Glutamatergic neuron (in vitro differentiated cells): ENCODE measurements at places on chromosomes 13 and 19. TPM values are rescaled to one million over a fixed set of nuclear protein-coding genes. Genes with fewer than 3 reads are reported as not detected.

COL5A3 gene
- 0.10 TPM for total RNA-seq

SIGLEC12 gene
- total RNA-seq = not detected

ZNF586 gene
- total RNA-seq = 22.7 TPM

GPR42 gene
- not detected for total RNA-seq

CLEC17A gene
- total RNA-seq = not detected

ZNF430 gene
- 19.9 TPM for total RNA-seq

NFIX gene
- total RNA-seq = 2.4 TPM

SERTM1 gene
- 0.88 TPM for total RNA-seq

TSC22D1 gene
- total RNA-seq = 111 TPM

ZNF540 gene
- total RNA-seq = 2.7 TPM

GRCh38 chr19:7013678-7014077 lies 7.6 kb downstream of the MBD3L2B start:
- H3K4me3 ChIP-seq = no peak overlapping the region
- no peaks in the 10 kb centered on the region for H3K27me3 ChIP-seq
- DNase-seq = no peak
- no peak overlapping the region for H3K27ac ChIP-seq

GRCh38 chr19:1935484-1936208 lies 5.3 kb upstream of the CSNK1G2 start:
- no peak overlapping the region for H3K4me3 ChIP-seq
- peak overlapping the region; percentile 36 for H3K27ac ChIP-seq
- DNase-seq = no peak

DNA sequence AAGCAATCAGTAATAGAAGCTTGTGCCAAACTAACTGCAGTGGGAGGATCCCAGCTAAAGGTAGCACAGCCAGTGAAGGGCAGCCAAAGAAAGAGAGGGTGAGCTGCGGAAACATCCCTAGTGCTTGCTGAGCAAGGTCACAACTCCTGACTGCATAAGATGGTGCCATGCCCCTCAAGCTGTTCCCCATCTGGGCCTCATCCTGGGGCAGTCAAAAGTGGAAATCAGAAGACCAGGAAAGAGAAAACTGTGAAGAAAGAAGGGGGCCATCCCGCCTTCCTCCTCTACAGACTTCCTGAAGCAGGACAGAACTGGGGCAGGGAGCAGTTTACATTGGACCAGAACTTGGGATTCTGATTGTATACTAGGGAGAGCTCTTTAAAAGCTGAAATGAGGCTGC lies 159.2 kb downstream of the TNFSF13B start:
- no peak for DNase-seq
- peaks cover 3% of the 10 kb centered on the region for H3K27me3 ChIP-seq
- H3K27ac ChIP-seq = no peak overlapping the region
- peaks cover 4% of the 10 kb centered on the region for H3K4me1 ChIP-seq
- no peak overlapping the region for H3K4me3 ChIP-seq

GRCh38 chr13:99376132-99376531 lies 68.9 kb upstream of the GPR183 start:
- peaks cover 2% of the 10 kb centered on the region for H3K4me1 ChIP-seq
- DNase-seq = no peak
- H3K4me3 ChIP-seq = no peak overlapping the region

DNA sequence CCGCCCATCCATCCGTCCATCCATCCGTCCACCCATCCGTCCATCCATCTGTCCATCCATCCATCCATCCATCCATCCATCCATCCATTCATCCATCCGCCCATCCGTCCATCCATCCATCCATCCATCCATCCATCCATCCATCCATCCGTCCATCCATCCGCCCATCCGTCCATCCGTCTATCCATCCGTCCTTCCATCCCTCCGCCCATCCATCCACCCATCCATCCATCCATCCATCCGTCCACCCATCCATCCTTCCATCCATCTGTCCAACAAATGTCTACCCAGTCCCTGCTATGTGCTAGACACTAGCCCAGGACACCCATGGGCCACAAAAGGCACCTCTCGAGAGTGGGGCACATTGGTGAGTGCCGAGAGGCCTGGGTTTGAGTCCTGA lies 15.7 kb downstream of the LRRC4B start:
- peaks cover 5% of the 10 kb centered on the region for H3K36me3 ChIP-seq
- no peak for DNase-seq
- peaks cover 23% of the 10 kb centered on the region for H3K27me3 ChIP-seq
- H3K4me3 ChIP-seq = peak overlapping the region; percentile 67

DNA sequence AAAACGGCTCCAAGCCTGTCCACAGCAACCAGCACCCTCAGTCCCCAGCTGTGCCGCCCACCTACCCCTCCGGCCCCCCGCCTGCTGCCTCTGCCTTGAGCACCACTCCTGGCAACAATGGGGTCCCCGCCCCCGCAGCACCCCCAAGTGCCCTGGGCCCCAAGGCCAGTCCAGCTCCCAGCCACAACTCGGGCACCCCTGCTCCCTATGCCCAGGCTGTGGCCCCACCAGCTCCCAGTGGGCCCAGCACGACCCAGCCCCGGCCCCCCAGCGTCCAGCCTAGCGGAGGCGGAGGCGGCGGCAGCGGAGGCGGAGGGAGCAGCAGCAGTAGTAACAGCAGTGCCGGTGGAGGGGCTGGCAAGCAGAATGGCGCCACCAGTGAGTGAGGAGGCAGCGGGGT lies 10.6 kb downstream of the CNOT3 start:
- peaks cover 3% of the 10 kb centered on the region for H3K27me3 ChIP-seq
- H3K4me3 ChIP-seq = no peak overlapping the region
- no peak overlapping the region for H3K27ac ChIP-seq
- no peak for DNase-seq
- H3K4me1 ChIP-seq = no peaks in the 10 kb centered on the region
- peaks cover under 1% of the 10 kb centered on the region for H3K36me3 ChIP-seq

DNA sequence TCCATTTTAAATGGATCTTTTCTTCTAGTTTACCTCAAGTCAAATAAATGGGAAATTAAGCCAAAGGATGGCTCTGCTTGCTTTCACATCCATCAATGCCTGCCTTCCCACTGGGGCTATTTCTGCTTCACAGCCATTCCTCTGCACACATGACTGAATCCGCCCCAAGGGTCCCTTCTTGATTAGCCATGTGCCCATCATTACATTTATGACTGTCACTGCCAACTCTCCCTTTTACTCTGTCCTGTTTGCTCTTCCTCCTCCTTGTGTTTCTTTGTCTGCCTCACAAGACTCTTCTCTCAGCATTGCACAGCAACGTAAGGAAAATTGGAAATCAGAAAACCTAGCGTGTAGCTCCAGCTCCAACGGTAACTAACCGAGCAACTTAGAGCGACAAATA lies 410.2 kb downstream of the TBC1D4 start:
- no peaks in the 10 kb centered on the region for H3K36me3 ChIP-seq
- peaks cover 13% of the 10 kb centered on the region for H3K4me1 ChIP-seq
- H3K4me3 ChIP-seq = no peak overlapping the region
- H3K27ac ChIP-seq = no peak overlapping the region

DNA sequence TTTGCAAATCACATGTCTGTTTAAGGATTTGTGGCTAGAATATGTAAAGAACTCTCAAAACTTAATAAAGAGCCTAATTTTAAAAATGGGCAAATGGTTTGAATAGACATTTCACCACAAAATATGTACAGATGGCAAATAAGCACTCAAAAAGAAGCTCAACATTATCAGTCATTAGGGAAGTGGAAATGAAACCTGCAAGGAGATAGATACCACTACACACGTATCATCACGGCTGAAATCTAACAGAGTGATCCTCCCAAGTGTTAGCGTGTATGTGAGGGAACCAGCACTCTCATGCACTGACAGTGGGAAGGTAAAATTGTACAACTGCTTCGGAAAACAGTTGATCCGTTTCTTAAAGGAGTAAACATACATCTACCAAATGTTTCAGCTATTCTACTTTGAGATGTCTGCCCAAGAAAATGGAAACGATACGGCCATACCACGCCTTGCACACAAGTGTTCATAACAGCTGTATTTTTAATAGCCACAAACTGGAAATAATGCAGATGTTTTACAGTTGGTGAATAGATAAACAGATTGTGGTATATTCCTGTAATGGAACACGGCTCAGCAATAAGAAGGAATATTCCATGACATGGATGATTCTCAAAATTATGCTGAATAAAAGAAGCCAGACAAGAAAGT lies 14.5 kb downstream of the ARHGEF7 start:
- no peak for DNase-seq
- H3K36me3 ChIP-seq = no peaks in the 10 kb centered on the region
- peaks cover 2% of the 10 kb centered on the region for H3K27me3 ChIP-seq
- no peak overlapping the region for H3K27ac ChIP-seq
- no peak overlapping the region for H3K4me3 ChIP-seq
- peaks cover 32% of the 10 kb centered on the region for H3K4me1 ChIP-seq

GRCh38 chr19:45598267-45599001 lies 3.6 kb downstream of the GPR4 start:
- H3K36me3 ChIP-seq = no peaks in the 10 kb centered on the region
- H3K4me3 ChIP-seq = peak overlapping the region; percentile 65
- H3K4me1 ChIP-seq = peaks cover 19% of the 10 kb centered on the region
- no peak for DNase-seq
- H3K27ac ChIP-seq = no peak overlapping the region
- peaks cover 45% of the 10 kb centered on the region for H3K27me3 ChIP-seq

- H3K27ac ChIP-seq = peak overlapping the region; percentile 55
- H3K36me3 ChIP-seq = no peaks in the 10 kb centered on the region
- H3K4me3 ChIP-seq = no peak overlapping the region
- no peak for DNase-seq
Measured at GRCh38 chr13:20822406-20822805, 48.6 kb upstream of the EEF1AKMT1 start.

- H3K36me3 ChIP-seq = no peaks in the 10 kb centered on the region
- H3K27me3 ChIP-seq = peaks cover 3% of the 10 kb centered on the region
- no peak for DNase-seq
- H3K27ac ChIP-seq = no peak overlapping the region
- H3K4me3 ChIP-seq = no peak overlapping the region
Measured at GRCh38 chr19:29672933-29673336, 7.7 kb downstream of the PLEKHF1 start.

DNA sequence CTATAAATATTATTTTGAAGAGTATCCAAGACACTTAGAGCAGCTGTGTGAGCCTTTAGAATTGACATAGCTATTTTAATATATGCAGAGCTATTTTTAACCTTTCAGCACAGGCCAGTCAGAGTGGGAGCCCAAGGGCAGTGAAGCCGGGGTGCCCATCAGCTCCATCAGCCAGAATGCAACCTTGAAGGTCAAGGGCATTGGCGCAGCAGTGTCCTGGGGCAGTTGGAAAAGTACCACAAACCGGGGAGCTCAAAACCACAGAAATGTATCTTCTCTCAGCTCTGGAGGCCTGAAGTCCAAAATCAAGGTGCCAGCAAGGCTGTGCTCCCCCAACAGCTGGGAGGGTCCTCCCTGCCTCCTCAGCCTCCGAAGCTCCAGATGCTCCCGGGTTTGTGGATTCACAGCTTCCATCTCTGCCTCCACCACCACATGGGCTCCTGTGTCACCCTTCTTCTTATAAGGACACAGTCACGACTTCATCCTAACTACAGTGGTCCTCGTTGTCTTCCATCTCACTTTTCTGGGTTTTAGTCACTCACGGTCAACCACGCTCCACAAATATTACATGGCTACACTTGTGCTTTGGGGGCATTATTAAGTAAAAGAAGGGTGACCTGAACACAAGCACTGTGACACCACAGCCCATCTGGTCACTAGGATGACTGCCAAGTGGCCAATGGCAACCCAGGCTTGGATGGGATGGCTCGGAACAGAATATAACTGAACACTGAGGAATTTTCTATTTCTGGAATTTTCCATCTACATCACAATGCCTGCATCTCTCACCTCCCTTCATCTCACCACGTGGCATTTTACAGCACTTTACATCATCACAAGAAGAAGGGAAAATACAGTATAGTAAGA lies 15.9 kb upstream of the GAS6 start:
- no peak overlapping the region for H3K4me3 ChIP-seq
- peaks cover 6% of the 10 kb centered on the region for H3K4me1 ChIP-seq
- H3K36me3 ChIP-seq = no peaks in the 10 kb centered on the region
- H3K27ac ChIP-seq = no peak overlapping the region
- no peak for DNase-seq

DNA sequence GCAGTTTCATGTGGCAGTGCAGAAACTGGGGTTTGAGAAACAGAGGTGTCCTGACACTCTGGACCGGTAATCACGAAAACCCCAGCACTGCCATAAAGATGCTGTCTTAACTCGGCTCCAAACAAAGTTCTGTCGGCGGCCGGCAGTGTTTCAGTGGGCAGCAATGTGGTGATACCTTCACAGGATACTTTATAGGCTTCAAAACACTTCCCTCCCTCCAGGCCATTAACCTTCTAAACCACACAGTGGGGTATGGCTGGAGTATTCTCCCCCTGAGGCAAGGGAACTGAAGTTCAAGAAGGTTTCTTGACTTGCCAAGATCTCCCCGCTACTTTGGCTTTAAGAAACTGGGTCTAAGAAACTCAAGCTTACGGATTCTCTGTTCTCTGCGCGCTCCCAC lies 1.1 kb downstream of the RUBCNL start:
- DNase-seq = no peak
- peaks cover 8% of the 10 kb centered on the region for H3K27me3 ChIP-seq
- no peaks in the 10 kb centered on the region for H3K36me3 ChIP-seq
- peak overlapping the region; percentile 41 for H3K4me3 ChIP-seq
- H3K27ac ChIP-seq = no peak overlapping the region

- H3K36me3 ChIP-seq = no peaks in the 10 kb centered on the region
- no peaks in the 10 kb centered on the region for H3K4me1 ChIP-seq
- peaks cover 13% of the 10 kb centered on the region for H3K27me3 ChIP-seq
- no peak overlapping the region for H3K27ac ChIP-seq
- no peak overlapping the region for H3K4me3 ChIP-seq
Measured at GRCh38 chr19:41619018-41619556, 7.8 kb downstream of the CEACAM4 start.
